ENCODE measurements at places on chromosomes 3 and 15.
A peak's percentile ranks its signal among the peaks of the same experiment; 100 is the strongest.

DNA sequence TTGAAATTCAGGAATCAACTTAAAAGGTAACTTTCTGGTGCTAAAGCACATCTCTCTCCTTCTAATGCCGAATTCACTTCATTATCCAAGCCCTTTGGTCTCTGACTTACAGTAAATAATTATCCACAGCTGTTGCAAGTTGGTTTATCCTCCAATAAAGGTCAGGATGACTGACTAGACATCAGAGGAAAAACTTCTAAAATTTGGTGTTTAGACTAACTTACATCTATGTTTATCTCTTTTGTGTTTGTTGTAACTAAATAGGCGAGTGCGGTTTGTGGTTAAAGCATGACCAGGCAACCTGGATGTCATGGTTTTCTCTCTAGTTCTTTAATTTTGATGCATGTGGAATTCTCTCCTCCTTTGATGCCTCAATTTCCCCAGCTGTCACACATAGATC lies 237.4 kb upstream of the LRTM1 start:
- no peak overlapping the region for H3K4me3 ChIP-seq
- no peak overlapping the region for H3K27ac ChIP-seq
- H3K36me3 ChIP-seq, result no peaks in the 10 kb centered on the region
- H3K27me3 ChIP-seq, result peaks cover 2% of the 10 kb centered on the region
- H3K4me1 ChIP-seq, result no peaks in the 10 kb centered on the region

- peaks cover 28% of the 10 kb centered on the region for H3K27me3 ChIP-seq
- H3K4me3 ChIP-seq, result no peak overlapping the region
- no peak overlapping the region for H3K27ac ChIP-seq
- no peaks in the 10 kb centered on the region for H3K36me3 ChIP-seq
- H3K4me1 ChIP-seq, result peaks cover 14% of the 10 kb centered on the region
Measured at GRCh38 chr15:34609102-34610057, 25.9 kb upstream of the GOLGA8B start.

DNA sequence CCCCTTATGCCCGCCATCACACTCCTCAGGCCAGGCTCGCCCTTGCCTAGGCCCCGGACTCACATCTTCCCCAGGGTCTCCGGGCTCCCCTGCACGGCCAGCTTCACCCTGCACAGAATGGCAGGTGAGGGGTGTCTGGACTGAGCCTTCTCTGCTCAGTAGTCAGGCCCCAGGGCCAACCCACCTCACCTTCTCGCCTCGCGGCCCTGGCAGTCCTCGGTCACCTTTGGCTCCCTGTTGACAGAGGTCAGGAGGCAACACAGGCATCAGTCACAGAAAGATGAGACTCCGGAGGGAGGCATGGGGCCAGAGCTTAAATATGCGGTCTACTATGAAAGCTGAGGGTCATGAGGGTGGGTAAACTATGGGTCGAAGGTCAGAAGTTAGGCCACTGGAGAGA lies 8.4 kb upstream of the UCN2 start:
- no peaks in the 10 kb centered on the region for H3K36me3 ChIP-seq
- H3K27me3 ChIP-seq, result no peaks in the 10 kb centered on the region
- no peak for DNase-seq
- H3K4me3 ChIP-seq, result no peak overlapping the region

DNA sequence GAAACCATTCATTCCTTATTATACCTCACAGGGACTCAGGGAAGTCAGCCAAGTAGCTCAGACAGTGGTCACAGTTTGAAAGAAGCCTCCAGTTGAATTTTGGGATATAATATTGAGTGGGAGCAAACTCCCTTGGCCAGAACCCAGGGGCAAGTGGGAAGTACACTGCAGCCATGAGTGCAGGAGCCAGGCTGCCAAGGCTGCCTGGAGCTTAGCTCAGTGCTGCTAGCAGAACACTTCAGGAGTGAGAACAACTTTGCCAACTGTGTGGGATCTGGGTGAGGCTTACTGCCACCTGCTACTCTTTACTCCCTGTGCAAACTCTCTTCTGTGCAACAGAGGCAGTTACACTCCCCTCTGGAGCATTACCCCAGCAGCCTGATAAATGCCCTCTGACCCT lies 4.6 kb downstream of the OR5K3 start:
- H3K4me3 ChIP-seq, result no peak overlapping the region
- no peak for DNase-seq
- H3K27ac ChIP-seq, result no peak overlapping the region

DNA sequence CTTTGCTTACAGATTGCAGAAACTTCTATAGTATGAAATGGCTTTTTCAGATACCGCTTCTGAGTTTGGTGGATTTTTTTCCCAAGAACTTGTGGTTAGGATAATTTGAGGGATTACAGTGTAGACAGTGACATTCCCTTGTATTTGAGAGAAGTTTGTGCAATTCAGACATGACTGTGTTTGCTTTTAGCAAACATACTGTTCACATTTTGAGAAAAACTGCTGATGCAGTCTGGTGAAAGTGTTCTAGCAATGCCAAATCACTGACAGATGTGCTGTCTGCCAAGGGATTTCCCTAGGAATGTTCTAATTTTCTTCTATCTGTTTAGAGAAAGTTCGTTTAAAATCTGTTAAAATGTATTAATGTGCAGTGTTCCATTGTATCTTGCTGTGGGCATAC lies 652.6 kb downstream of the FHIT start:
- peaks cover 3% of the 10 kb centered on the region for H3K27me3 ChIP-seq
- H3K4me1 ChIP-seq, result peaks cover 16% of the 10 kb centered on the region
- no peak for DNase-seq

GRCh38 chr3:142613491-142613890 lies 17.3 kb downstream of the PLS1 start:
- H3K36me3 ChIP-seq, result no peaks in the 10 kb centered on the region
- H3K27me3 ChIP-seq, result no peaks in the 10 kb centered on the region
- H3K4me3 ChIP-seq, result no peak overlapping the region

GRCh38 chr3:9600597-9600996 lies 47.0 kb upstream of the LHFPL4 start:
- no peak overlapping the region for H3K4me3 ChIP-seq
- peaks cover 33% of the 10 kb centered on the region for H3K27me3 ChIP-seq
- H3K4me1 ChIP-seq, result peaks cover 5% of the 10 kb centered on the region
- no peak overlapping the region for H3K27ac ChIP-seq
- no peaks in the 10 kb centered on the region for H3K36me3 ChIP-seq
- peak; percentile 53 for DNase-seq

DNA sequence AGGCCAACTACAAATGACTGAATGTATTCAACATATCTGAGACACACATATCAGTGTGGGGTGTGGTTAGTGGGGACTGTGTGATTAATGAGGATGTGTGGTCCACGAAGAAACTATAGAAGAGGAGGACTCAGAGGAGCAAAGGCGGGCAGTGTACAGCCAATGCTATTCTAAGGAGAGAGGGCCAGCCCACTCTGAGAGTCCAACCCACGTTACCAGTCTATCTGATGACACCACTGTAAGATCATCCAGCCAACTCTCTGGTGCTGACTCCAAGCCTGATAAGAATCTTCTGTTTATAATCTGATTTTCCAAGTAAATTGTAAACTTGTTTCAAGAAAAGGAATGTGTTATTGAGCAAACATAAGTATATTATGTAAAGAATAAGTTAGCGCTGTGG lies 47.2 kb downstream of the MCF2L2 start:
- peaks cover 36% of the 10 kb centered on the region for H3K4me1 ChIP-seq
- no peak overlapping the region for H3K4me3 ChIP-seq
- H3K36me3 ChIP-seq, result no peaks in the 10 kb centered on the region
- no peak overlapping the region for H3K27ac ChIP-seq
- no peaks in the 10 kb centered on the region for H3K27me3 ChIP-seq

GRCh38 chr3:59135096-59135495 lies 85.3 kb upstream of the CFAP20DC start:
- no peak for DNase-seq
- H3K27me3 ChIP-seq, result no peaks in the 10 kb centered on the region
- no peak overlapping the region for H3K4me3 ChIP-seq
- no peaks in the 10 kb centered on the region for H3K36me3 ChIP-seq

- H3K27me3 ChIP-seq, result peaks cover 1% of the 10 kb centered on the region
- H3K27ac ChIP-seq, result no peak overlapping the region
Measured at GRCh38 chr3:102182162-102182561, 252.7 kb upstream of the ZPLD1 start.

DNA sequence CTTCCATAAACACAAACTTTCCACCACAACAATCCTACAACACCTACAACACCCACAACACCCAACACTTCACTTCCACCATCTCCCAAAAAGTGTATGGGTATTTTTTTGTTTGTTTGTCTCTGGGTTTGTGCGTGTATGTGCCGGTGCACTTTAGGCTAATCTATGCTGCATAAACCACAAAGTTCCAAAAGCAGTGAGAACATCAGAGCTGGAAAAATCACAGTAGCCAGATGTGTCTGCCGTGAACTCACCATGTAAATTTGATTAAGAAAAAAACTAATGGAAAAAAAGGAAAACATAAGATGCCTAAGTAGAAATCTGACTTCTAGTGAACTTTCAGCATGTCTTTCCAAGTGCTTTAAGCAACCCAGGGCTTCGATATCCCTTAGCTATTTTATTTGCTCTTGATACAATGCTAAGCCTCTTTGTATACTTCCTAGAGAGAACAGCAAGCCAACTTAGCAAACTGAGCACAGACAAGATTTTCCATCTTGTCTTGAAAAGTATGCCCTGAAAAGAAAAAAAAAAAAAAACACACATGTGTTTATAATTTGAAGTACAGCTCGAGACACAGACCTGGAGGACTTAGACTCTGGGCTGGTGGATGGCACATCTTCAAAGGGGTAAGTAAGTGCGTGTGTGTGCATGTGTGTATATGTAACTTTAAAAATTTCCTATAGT lies 91.4 kb downstream of the WWTR1 start:
- no peaks in the 10 kb centered on the region for H3K27me3 ChIP-seq
- no peaks in the 10 kb centered on the region for H3K36me3 ChIP-seq
- no peaks in the 10 kb centered on the region for H3K4me1 ChIP-seq
- H3K4me3 ChIP-seq, result no peak overlapping the region
- no peak overlapping the region for H3K27ac ChIP-seq

DNA sequence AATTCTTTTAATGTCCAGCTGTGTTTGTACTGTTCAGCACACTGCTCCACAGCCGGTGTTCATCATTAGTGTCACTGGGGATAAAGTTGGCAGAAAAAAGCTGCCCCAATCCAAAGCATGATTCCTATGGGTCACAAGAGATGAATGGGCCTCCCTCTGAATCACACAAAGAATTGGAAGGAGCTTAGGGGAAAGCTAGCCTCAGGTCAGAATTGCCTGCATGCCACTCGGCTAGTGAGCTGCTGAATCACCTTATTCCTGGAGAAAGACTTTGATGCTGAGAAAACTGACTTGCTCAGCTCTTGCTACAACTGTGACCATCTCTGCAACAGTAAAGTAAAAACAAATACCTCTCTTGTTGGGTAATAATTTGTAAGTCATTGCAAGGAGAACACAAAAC lies 3.5 kb downstream of the CCK start:
- H3K27me3 ChIP-seq, result peaks cover 55% of the 10 kb centered on the region
- no peak overlapping the region for H3K27ac ChIP-seq
- peaks cover 9% of the 10 kb centered on the region for H3K4me1 ChIP-seq
- no peak overlapping the region for H3K4me3 ChIP-seq

GRCh38 chr3:111751961-111752360 lies 107.1 kb upstream of the PHLDB2 start:
- H3K27ac ChIP-seq, result no peak overlapping the region
- no peak for DNase-seq
- no peaks in the 10 kb centered on the region for H3K27me3 ChIP-seq
- H3K4me1 ChIP-seq, result no peaks in the 10 kb centered on the region
- H3K36me3 ChIP-seq, result no peaks in the 10 kb centered on the region

DNA sequence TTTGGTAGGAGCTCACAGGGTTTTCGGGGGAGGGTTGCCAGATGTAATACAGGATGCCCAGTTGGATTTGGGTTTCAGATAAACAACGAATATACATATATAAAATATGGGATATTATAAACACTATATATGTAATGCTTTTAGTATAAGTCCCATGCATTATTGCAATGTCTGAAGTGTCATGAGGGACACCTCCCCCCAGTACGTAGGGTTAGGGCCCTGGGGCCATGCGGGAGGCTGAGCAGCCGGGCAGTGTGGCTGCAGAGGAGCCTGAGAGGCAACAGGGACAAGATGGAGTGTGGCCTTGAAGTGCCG lies 148.9 kb downstream of the SMAD6 start:
- peaks cover 6% of the 10 kb centered on the region for H3K4me1 ChIP-seq
- no peak overlapping the region for H3K27ac ChIP-seq
- no peak overlapping the region for H3K4me3 ChIP-seq
- no peak for DNase-seq
- no peaks in the 10 kb centered on the region for H3K36me3 ChIP-seq
- peaks cover 17% of the 10 kb centered on the region for H3K27me3 ChIP-seq

- H3K27ac ChIP-seq, result no peak overlapping the region
- no peak overlapping the region for H3K4me3 ChIP-seq
- no peaks in the 10 kb centered on the region for H3K27me3 ChIP-seq
- no peaks in the 10 kb centered on the region for H3K36me3 ChIP-seq
Measured at GRCh38 chr15:101135532-101136166, 116.2 kb downstream of the CHSY1 start.

GRCh38 chr3:148126956-148127355 lies 570.7 kb upstream of the AGTR1 start:
- H3K27ac ChIP-seq, result no peak overlapping the region
- DNase-seq, result no peak
- no peaks in the 10 kb centered on the region for H3K36me3 ChIP-seq

DNA sequence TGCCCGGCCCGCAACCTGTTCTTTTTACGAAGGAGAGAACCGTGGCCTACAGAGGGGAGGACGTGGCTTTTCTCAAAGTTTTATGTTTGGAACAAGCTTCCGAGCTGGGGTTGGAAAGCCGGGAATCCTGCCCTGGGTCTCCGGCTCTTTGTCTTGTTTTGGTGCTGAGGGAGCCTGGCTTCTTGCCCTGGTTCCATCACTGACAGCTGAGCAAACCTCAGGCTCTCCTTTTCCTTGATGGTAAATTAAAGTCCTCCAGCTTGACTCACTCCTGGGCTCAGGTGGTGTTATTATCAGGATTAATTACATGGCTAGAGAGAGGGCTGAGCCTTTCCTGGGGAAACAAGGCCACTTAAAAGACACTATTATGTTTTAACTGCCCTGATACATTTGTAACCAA lies 289.5 kb upstream of the RGMA start:
- DNase-seq, result no peak
- H3K27ac ChIP-seq, result no peak overlapping the region
- no peak overlapping the region for H3K4me3 ChIP-seq
- no peaks in the 10 kb centered on the region for H3K36me3 ChIP-seq
- H3K27me3 ChIP-seq, result peaks cover 2% of the 10 kb centered on the region

- no peaks in the 10 kb centered on the region for H3K4me1 ChIP-seq
- H3K27me3 ChIP-seq, result no peaks in the 10 kb centered on the region
- no peak overlapping the region for H3K4me3 ChIP-seq
- no peak for DNase-seq
Measured at GRCh38 chr3:172375206-172375850, 72.9 kb downstream of the GHSR start.

DNA sequence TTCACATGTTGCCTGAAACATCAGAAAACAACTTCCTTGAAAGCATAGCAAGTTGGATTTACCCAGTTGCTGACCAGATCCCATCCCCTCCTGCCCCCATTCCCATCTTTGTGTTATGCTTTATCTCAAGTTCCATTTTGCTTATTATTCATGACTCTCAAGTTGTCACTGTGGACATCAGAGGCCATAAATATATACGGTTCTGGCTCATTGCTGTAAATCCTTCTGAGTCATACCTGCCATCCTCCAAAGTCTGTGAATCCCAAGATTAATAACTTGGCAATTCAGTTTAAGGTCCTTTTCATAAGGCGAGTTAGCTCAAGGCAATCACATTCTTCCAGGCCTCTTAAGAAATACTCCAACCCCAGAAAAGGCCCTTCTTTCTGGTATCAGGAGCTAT lies 126.2 kb upstream of the C2CD4B start:
- peaks cover 4% of the 10 kb centered on the region for H3K36me3 ChIP-seq
- no peak overlapping the region for H3K27ac ChIP-seq
- H3K27me3 ChIP-seq, result peaks cover 37% of the 10 kb centered on the region

- H3K27me3 ChIP-seq, result peaks cover 5% of the 10 kb centered on the region
- peaks cover 10% of the 10 kb centered on the region for H3K4me1 ChIP-seq
- H3K4me3 ChIP-seq, result no peak overlapping the region
- H3K36me3 ChIP-seq, result no peaks in the 10 kb centered on the region
Measured at GRCh38 chr3:23116081-23116837, 86.9 kb upstream of the UBE2E2 start.
